ENCODE measurements at places on chromosomes 1 and 21.

GRCh38 chr1:6891781-6892579 is 106.7 kb downstream of the CAMTA1 start:
- DNase-seq: no peak

DNA sequence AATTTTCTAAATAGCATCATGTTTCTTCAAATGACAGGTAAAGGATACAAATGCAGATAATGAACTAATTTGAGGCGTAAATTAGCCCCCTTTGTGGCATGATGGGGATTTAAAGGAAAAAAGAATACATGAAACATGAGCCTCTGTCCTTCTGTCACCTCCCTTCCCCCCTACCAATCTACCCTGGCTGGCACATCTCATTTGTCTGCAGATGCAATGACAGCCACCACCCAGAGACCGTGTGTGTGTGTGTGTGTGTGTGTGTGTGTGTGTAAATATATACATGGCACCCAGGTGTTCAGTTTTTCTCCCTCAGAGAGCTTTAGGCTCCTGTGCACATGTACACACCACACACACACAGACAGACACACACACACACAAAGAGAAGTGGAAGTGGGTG is 451.1 kb downstream of the RWDD3 start:
- no peak for DNase-seq

GRCh38 chr1:240138867-240139266 is 47.2 kb downstream of the FMN2 start:
- DNase-seq: no peak

GRCh38 chr1:169025412-169025811 is 81.1 kb upstream of the ATP1B1 start:
- no peak for DNase-seq

DNA sequence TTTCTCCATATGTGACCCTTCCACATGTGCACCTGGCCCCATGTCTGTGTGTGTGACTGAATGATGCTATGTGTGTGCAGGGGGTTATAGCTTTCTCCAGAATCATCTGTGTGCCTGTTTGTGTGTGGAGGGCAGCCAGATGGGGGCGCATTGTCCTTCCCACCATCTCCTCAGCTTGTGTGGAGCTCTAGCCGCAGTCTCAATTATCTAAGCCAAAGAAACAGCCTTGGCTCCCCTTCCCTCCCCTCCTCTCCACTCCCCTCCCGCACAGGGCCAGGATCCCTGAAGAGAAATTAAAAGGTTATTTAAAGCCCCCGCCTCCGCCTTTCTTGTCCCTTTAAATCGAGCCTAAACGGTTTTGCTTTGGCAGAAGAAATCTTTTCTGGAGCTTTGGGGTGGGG is 1.8 kb upstream of the DMBX1 start:
- no peak for DNase-seq

DNA sequence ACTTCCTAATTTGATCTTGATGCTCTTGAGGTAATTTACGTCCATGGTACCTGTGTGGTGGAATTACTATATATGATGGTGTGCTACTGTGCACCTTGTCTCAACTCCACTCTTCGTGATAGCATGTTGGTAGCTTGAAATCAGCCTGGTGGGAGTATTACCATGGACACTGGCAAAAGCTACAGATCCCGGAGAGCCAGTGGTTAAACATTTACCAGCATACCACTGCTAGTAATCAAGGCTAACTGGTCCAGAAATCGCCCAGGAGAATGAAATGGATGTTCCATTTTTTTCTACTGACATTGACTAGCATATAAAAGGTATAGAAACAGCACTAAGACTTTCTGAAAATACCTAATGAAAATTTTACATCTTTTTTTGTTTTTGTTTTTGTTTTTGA is 30.6 kb downstream of the ELK4 start:
- DNase-seq: no peak

DNA sequence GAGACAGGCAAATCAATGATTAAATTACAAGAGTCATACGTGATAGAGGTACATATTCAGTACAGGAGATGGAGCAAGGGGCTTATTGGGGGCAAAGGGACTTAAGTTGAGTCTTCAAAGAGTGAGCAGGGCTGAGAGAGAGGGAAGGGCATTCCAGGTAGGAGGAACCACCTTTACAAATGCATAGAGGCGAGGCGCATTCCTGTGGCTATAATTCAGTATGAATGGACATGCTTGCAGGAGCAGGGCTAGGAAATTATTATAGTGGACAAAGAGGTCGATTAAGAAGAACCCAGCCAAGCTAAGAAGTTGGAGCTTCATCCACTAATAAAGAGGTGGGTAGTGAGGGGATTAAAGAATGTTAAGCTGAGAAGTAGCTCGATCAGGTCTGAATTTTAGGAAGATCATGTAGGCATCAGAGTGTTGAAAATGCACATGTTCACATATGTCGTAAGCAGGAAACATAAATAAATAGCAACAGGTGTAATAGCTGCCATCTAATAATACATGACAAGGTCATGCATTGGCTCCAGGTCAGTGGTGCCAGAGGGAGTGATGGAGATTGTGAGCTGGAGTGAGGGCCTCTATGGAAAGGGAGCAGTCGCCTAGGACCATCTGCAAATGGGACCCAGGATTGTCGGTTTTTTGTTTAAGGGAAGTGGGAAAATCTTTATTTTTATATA is 12.0 kb upstream of the HNRNPU start:
- DNase-seq: no peak
